ENCODE measurements at places on chromosomes 3 and 15.

DNA sequence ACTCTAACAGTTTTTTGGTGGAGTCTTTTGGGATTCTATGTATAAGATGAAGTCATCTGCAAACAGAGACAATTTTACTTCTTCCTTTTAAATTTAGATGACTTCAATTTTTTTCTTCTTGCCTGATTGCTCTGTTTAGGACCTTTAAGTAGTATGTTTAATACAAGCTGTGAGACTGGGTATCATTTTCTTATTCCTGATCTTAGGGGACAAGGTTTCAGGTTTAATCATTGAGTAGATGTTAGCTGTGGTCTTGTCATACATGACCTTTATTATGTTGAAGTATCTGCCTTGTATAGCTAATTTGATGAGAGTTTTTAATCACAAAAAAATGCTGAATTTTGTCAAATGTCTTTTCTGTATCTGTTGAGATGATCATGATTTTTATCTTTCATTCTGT is 20.6 kb downstream of the GRM2 start:
- DNase-seq, result no peak

GRCh38 chr3:161915418-161915750 is 418.8 kb downstream of the OTOL1 start:
- DNase-seq, result no peak

DNA sequence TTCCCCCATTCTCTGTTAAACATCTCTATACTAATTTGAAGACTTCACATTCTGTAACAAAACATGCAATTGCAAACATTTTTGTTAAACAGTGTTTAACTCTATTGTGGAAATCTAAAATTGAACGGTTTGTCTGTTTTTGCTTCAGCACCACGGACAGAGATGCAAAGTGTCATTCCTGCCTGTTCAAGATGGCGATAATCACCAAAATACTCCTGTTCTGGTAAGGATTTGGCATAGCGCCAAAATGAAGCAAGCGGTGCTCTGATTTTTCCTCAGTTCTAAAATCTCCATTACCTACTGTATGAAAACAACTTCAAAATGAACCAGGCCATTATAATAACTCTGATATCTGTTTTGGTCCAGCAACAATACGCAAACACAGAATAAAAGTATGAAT is 129.7 kb upstream of the TUSC7 start:
- no peak for DNase-seq

DNA sequence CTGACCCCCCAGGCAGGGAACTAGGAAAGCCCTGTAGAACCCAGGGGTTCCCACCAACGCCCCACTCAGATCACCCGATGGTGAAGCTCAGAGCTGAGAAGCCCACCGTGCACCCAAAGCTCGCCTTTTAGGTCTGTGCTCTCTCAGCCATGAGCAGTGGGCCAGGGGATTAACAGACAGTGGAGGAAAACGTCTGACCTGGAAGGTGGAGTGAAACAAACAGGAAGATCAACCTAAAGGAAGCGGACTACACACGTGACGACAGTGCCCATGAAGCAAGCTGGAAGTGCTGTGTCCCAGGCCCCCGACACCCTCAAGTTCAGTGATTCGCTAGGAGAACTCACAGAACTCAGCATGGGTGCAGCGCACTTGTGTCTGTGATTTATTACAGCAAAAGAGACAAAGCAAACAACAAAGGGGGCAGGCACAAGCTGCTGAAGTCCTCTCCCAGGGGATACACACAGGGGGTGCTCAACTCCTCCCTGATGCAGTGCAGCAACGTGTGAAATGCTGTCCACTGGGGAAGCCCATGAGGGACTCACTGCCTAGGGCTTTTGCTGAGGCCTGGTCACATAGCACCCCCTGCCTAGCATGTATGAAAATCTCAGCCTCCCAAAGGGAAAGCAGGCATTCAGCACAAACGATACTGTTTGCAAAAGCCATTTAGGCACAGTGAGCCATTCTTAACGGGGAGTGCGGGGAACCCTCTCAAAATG is 43.5 kb downstream of the CFAP92 start:
- DNase-seq, result no peak

GRCh38 chr15:99961011-99961441 is 227.8 kb upstream of the LYSMD4 start:
- DNase-seq, result no peak

DNA sequence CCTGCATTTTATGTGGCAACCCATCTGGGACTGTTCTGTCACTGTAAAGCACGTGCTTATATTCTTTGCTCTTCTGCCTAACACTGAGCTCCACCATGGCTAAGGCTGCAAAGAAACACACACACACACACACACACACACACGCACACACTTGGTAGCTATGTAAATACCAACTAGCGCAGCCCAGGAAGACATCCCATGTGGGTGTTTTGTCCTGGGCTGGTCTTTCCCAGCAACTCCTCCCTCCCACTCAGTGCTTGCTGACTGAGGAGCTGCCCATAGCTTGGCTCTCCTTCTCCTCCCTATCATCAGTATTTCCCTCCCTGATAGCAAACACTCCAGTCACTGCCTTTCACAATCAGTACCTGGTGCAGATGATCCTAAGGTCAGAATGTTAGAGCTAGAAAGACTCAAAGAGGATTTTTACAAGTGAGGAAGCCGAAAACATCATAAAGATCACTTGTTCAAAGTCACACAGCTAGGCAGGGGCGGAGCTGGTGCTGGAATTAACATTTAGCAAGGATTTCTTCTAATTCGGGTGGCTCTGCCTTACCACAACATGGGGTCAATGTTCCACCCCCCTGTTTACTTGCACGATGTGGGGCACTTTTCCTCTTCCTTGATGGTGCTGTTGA is 377.1 kb upstream of the TBL1XR1 start:
- no peak for DNase-seq

- DNase-seq, result no peak
Observed at GRCh38 chr15:80550908-80551260, 144.2 kb upstream of the ABHD17C start.

DNA sequence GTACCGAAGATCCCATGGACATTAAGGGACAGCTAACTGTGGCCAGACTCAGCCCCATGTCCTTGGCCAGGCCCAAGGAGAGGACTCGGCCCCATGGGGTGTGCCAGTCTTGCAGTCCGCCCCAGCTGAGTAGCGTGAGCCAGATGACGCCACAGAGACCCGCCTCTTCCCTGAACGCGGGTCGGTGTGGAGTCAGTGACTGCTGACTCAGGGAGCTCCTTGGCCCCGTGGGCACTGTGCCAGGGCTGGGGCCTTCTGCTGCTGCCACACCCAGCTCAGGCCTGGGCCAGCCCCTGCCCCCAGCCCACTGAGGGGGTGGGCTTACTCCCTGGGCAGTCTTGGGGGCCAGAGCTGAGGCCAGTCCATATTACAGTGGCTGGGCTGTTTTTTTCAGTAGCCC is 52.8 kb downstream of the PLXNA1 start:
- DNase-seq, result no peak

- no peak for DNase-seq
Observed at GRCh38 chr15:59140422-59141226, 35.7 kb downstream of the CCNB2 start.
